H54 (cell line): ENCODE measurements at places on chromosomes 6 and 20.
A peak's percentile ranks its signal among the peaks of the same experiment; 100 is the strongest.

- DNase-seq: no peak
Observed at GRCh38 chr6:37256692-37257319, 766 bp upstream of the TBC1D22B start.

GRCh38 chr6:900716-901605 is 208.0 kb upstream of the EXOC2 start:
- DNase-seq: no peak

DNA sequence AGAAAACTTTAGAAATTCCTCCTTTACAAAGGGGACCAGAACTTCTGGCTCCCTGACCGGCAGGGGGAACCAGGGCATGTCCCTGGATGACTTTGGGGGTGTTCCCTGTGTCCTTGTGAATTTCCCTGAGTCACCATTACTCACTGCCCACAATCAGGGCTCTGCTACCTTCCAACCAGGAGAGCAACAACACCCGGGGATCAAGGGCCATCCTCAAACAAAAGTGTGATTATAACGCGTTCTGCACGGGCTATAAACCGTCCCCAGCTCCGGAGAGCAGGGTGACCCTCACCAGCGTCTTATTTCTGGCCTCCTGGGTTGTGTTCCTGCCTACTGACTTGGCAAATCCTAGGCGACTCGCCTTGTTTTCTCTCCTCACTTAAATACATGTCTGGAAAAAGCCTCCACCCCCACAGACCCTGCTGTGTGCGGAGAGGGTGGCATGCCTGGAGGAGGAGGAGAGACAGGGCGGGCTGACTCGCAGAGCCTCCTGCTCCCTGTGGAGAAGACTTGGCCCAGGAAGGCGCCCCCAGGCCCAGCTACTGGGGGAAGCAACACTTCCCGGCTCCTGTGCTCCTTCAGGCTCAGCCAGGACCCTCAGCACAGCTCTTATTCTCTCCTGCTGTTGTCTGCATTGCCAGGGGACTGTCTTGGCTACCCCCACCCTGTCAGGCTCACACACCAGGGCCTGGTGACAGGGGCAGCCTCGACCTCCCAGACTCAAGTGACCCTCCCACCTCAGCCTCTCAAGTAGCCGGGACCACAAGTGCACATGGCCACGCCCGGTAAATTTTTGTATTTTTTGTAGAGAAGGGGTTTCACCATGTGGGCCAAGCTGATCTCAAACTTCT is 54.1 kb downstream of the FGD2 start:
- peak; percentile 88 for DNase-seq

DNA sequence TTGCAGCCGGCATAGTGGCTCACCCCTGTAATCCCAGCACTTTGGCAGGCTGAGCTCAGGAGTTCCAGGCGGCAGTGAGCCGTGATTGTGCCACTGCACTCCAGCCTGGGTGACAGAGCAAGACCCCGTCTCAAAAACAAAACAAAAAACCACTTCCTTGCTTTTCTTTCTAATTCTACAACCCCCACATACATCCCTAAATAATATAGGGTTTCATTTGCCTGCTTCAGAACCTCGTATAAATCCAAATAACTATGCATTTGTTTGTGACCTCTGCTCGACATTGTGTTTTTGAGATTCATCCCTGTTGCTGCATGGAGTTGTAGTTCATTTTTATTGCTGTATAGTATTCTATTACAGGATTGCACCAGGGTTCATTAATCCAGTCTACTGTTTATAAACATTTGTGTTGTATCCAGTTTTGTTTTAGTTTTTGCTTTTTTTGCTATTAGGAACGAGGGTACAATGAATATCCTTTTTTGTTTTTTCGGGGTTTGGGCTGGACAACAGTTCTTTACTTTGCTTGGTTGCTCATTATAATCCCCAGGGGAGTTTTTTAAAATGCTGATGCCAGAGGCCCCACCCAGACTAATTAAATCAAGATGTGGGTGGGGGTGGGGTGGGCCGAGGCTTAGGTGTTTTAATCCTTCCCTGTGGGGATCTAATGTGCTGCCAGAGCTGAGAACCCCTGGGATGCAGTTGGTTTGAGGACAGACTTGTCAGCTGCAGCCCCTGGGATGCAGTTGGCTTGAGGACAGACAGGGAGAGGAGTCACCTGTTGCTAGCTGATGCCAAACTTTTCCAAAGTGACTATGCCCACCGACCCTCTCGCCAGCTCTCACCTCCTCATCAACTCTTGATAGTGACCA is 2.4 kb upstream of the SNAI1 start:
- no peak for DNase-seq

GRCh38 chr6:30571762-30572082 is 480 bp downstream of the ABCF1 start:
- no peak for DNase-seq

GRCh38 chr20:32439132-32439829 is 81.2 kb downstream of the ASXL1 start:
- DNase-seq: no peak

- peak; percentile 81 for DNase-seq
Observed at GRCh38 chr6:33197431-33198048, 2.9 kb downstream of the RXRB start.

GRCh38 chr6:87291883-87292282 is 30.5 kb upstream of the SMIM8 start:
- DNase-seq: no peak

- DNase-seq: no peak
Observed at GRCh38 chr6:1372690-1373089, 16.7 kb upstream of the FOXF2 start.

GRCh38 chr6:7086488-7086887 is 21.3 kb upstream of the RREB1 start:
- no peak for DNase-seq

DNA sequence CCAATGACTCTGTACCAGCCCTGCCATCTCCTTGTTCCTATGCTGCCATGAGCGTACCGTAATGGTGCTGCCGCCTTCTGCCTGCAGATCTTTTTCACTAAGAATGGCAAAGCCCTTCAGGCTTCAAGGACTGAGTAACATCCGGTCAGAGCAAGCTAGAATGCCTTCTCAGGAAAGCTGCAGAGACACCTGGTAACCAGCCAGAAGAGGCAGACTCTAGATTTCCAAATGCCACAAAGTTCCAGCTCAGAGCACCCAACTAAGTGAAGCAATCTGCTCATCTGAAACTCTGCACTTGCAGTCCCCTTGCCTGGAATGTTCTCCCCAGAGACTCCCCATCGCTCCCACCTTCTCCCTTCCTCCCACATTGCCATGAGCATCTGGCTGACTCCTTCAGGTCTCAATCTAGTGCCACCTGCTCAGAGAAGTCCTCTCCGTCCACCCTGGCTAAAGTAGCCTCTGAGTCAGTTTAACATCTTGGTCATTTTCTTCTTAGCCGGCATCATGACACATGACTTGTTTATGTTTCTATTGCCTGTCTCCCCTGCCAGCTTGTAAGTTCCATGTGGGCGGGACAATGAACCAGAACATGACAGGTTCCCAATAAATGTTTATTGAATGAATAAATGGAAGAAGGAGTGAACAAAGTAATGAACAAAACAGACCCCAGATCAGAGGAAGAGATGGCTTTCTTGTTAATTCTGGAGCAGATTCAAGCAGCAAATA is 6.9 kb upstream of the OCSTAMP start:
- no peak for DNase-seq

- no peak for DNase-seq
Observed at GRCh38 chr6:122400121-122400450, 634 bp downstream of the HSF2 start.

DNA sequence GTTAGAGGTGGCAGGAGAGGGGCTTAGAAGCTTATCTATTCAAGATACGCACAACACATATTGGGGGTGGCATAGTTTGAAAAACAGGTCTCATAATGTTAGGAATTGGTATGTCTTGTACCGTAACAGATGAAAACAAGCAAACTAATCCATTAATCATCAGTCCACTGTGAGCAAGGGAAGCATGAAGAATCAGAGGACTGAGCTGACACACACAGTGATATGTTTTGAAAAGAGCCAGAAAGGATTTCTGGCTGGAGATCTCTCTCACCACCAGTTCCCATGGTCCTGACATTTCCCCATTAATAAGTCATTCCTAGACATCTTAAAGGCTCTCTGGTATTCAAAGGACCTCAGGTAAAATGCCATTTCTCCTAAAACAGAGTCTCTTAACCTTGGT is 158.8 kb upstream of the PHACTR1 start:
- no peak for DNase-seq

DNA sequence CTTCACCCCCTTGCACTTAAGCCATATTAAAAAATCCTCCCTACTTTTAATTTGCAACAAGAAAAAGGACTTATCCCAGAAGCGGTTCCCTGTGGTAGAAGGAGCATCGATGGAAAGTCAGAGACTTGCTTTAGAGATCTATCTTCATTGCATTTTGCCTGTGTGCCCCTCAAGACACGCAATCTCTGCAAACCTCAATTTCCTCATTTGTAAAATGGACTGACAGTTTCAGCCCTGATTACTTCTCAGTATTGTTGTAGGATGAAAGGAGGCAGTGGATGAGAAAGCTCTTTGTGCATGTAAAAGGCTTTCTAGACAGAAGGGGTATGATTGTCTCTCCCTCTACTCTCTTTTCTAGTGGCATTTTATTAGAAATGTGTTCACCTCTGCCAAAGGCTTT is 410.2 kb downstream of the CDC5L start:
- DNase-seq: no peak

DNA sequence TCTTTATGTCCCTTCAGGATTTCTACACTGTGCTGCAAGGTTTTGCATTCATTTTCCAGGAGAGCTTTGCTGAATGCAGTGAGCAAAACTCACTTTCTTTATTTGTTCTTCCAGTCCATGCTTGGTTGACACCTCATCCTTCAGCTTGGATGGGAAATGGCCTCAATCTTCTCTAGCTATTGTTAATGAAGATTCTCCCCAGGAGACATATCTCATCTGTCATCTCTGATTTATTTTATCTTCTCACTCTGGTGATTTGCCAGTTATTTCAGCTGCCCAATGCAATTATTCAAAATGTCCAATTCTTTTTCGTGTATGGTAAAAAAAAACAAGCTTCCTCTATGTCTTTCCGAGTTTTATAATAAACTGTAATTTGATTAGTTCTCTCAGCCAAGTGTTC is 77.9 kb upstream of the PAK5 start:
- no peak for DNase-seq

- no peak for DNase-seq
Observed at GRCh38 chr20:19330731-19331130, 118.3 kb downstream of the SLC24A3 start.

GRCh38 chr6:20464847-20465246 is 63.2 kb downstream of the E2F3 start:
- no peak for DNase-seq

- DNase-seq: no peak
Observed at GRCh38 chr6:43078691-43079090, 2.6 kb downstream of the PTK7 start.

DNA sequence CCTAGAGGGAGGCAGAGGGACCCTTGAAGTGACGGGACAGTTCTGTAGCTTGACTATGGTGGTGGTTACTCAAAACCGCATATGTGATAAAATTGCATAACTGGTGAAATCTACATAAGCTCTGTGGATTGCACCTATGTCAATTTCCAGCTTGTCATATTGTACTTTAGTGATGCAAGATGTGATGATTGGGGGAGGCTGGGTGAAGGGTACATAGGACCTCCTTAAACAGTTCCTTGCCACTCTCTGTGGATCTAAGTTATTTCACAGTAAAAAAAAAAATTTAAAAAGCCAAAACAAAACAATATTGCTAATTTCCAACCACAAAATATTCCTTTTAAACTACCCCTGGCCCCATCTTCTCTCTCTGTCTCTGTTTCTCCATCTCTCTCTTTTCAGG is 472.6 kb upstream of the SULF2 start:
- DNase-seq: no peak

GRCh38 chr6:165456286-165456685 is 146.9 kb upstream of the C6orf118 start:
- no peak for DNase-seq

GRCh38 chr6:110897433-110897832 is 22.8 kb downstream of the AMD1 start:
- DNase-seq: no peak

DNA sequence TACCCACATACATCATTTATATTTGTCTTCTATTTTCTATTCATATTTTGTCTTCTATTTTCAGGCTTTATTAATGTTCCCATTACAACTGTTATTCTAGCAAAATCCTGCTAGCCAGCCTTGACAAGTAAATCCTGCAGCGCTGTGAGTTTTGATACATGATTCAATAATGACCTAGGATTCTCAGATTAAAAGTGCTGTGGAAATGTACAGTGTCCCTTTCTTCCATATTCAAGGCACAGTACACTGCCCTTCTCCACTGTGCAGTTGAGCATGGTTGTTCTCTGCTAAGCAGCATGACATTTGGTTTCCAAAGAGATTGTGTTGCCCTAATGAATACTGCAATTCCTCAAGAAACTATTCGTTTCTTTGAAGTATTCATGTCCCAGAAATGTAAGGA is 5.8 kb upstream of the HEY2 start:
- no peak for DNase-seq

- no peak for DNase-seq
Observed at GRCh38 chr6:10425975-10426780, 11.3 kb upstream of the TFAP2A start.

GRCh38 chr20:38730167-38730988 is 6.1 kb downstream of the SLC32A1 start:
- no peak for DNase-seq

DNA sequence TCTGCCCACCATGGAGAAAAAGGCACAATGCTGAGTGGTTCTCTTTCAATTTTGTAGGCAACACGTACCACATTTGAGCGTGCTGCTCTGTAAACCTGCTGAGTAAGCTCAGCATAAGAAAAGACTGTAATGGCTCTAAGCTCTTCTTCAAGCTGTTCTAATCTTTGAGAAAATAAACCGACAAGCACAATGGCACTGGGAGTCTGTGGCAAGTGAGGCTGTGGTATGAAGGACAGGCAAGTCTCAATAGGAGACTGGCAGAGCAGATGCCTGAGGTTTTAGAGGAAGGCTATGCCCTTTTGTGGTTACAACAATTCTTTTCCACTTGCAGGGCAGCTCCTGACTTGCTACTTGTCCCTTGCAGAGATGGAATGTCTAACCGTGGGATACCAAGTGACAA is 136.7 kb upstream of the EXOC2 start:
- no peak for DNase-seq
